Pancreas (tissue), 10 donors: ENCODE measurements at places on chromosomes 13 and 19. TPM values are rescaled to one million over a fixed set of nuclear protein-coding genes. Genes with fewer than 3 reads are reported as not detected.

Gene MEIOSIN
- total RNA-seq, result not detected

Gene YJEFN3
- 0.76 TPM for total RNA-seq

Gene CSNK1G2
- total RNA-seq, result 20.7 TPM

Gene ELOF1
- total RNA-seq, result 25.7 TPM

Gene EDDM13
- total RNA-seq, result not detected

GRCh38 chr19:41570639-41571112 lies 5.3 kb upstream of the CEACAM21 start:
- DNase-seq, result peak; percentile 92

GRCh38 chr19:11872624-11873023 lies 15.0 kb upstream of the ZNF69 start:
- DNase-seq, result no peak

DNA sequence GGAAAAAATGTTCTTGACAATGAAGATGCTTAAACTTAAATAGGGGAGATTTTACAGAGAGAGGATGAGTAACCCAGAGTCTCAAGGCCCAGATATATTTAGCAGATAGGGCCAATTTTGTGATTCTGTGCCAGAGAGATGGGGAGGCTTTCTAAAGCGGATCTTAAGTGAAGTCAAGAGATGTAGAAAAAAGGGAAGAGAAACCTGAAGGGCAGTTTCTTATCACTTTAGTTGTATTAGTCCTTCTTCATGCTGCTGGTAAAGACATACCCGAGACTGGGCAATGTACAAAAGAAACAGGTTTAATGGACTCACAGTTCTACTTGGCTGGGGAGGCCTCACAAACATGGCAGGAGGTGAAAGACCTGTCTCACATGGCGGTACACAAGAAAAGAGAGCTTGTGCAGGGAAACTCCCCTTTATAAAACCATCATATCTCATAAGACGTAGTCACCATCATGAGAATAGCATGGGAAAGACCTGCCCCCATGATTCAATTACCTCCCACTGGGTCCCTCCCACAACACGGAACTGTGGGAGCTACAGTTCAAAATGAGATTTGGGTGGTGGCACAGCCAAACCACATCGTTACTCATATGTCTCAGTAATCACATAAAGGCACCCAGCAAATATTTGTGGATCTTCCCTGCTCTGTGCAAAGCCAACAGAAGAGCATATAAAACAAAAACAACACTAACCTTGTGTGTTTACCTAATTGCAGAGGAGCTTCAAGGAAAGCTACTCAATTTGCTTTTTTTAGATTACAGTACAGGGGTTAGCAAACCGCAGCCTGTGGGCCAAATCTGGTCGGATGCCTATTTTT lies 102.6 kb upstream of the MYCBP2 start:
- no peak for DNase-seq

GRCh38 chr13:66224663-66225062 lies 1005.5 kb downstream of the PCDH9 start:
- DNase-seq, result no peak

DNA sequence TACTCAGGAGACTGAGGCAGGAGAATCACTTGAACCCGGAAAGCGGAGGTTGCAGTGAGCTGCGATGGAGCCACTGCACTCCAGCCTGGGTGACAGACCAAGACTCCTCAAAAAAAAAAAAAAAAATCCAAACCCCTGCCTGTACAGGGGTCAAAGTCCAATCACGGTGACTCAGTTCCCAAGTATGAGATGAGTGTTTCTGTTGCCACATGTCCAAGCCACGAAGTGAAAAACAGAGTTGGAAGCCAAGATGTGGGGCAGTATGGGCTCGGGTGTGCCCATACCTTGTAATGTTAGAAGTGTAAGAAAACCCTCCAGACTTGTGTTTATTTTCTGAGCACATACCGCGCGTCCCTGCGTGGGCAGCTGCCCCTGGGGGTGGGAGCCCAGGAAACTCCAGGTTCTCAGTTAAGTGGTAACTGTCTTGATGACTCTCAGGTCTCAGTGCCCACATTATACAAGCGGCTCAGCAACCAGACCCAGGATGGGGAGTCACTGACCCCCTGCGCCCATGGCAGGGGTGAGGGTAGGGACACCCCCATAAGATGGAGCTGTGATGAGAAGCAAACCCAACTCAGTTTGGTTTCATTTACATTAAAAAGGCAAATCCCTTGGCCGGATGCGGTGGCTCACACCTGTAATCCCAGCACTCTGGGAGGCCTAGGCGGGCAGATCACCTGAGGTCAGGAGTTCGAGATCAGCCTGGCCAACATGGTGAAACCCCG lies 1.2 kb upstream of the GPX4 start:
- DNase-seq, result peak; percentile 40

- no peak for DNase-seq
Observed at GRCh38 chr19:18183529-18183928, 9.5 kb upstream of the MPV17L2 start.

- DNase-seq, result peak; percentile 58
Observed at GRCh38 chr19:53906211-53907192, 2.6 kb upstream of the CACNG7 start.

DNA sequence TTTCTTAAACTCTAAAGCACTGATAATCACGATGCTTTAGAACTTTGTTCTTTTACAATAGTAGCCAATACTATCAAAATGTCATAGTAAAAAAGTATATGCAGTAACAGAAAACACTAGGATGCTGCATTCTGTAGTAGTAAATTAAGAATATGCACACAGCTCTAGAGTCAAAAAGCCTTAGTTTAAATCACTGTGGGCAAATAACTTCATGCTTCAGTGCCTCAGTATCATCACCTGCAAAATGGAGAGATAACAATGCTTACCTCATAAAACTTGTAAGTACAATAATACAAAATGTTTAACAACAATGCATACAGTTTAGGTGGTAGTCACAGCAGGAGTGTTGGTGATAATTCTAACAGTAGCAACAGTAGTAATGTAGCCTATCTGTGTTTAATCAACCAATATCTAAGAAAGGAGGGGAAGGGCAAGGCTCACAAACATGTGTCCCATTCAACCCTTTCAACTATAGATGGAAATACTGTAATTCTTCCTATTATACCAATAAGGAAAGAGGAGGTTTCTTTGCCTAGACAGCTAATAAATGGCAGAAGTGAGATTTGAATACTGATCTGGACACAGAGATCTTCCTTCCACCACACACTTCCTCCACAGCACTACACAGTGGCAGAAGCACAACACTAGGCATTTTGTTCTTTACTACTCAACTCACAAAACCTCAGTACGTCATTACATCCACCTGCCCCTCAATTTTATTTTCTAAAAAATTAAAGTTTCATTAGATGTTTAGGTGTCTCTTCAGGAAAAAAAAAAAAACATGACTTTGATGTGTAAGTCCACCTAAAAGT lies 4.6 kb downstream of the RBM26 start:
- DNase-seq, result no peak

- peak; percentile 61 for DNase-seq
Observed at GRCh38 chr19:42269478-42270345, 660 bp downstream of the CIC start.

DNA sequence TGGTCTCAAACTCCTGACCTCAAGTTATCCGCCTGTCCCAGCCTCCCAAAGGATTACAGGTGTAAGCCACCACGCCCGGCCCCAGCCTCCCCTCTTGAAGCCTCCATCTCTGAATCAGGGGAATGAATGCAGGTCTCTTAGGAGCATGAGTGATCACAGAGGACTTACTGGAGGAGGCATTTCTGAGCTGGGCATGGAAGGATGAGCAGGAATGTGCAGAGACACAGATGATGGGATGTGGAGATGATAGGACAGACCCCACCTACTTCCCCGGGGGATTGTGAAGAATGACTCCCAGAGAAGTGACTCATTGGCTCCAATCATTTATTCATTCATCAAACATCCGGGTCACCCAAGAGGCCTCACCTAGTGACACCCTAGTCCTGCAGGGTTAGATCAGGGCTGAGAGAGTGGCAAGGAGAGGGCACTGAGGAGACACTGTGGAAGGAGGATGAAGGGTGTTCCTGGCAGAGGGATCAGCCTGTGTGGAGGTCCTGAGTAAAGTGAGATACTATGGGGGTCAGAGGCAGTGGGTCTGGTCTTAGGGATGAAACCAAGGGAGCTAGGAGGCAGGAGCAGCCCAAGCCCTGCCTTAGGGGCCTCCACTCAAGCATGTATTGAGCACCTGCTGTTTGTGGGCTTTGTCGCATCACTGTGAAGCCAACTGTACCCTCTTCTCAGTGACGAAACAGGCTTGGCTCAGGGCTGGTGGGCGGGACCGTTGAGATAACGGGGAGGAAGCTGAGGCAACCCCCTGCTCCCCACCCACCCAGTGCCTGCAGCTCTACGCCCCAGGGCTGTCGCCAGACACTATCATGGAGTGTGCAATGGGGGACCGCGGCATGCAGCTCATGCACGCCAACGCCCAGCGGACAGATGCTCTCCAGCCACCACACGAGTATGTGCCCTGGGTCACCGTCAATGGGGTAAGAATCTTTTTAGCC lies 3.0 kb downstream of the IFI30 start:
- DNase-seq, result no peak

DNA sequence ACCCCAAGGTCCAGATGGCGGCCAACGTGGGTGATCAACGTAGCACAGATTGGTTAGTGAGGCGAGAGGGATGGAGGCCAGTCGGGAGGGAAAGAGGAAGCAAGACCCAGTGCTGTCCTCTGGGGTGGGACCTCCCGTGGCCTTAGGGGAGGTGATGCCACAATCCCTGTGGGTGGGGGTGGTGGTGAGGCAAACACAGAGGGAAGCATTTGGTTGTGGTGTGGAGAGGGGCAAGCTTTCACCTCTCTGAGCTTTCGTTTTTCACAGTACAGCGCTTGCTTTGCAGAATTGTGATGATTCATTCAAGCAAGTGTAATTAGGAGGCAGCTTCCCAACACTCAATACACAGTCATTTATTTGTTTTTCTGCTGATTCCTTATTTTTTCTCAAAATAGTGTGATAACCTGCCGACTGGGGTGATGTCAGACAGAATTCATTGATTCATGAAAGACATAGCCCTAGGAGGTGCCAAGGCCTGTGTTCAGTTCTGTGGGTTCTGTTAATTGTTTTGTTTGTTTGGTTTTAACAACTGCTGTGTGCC lies 2.4 kb downstream of the LENG8 start:
- no peak for DNase-seq

DNA sequence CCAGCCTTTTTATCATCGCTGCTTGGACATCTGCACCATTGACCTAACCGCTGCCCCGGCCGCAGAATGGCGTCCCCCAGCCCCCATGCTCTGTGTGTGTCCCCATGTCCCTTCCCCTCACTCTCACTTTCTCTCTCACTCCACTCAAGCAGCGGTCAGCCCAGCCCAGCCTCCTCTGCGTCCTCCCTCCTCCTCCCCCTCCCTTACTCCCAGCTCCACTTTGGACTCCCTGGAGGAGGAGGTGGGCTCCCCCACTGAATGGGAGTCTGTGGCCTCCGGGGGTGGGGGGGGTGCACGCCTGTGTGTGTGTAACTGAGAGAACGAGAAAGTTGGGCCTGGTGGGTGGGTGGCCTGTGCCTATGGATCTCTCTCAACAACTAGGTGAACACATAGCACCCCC lies 2.2 kb downstream of the MAP2K7 start:
- DNase-seq, result peak; percentile 69

- DNase-seq, result no peak
Observed at GRCh38 chr13:102580552-102581169, 16.1 kb upstream of the TPP2 start.

- DNase-seq, result no peak
Observed at GRCh38 chr13:25171170-25171516, 945 bp downstream of the AMER2 start.
